ENCODE measurements at places on chromosomes 16 and 17. TPM values are rescaled to one million over a fixed set of nuclear protein-coding genes. Genes with fewer than 3 reads are reported as not detected.

GRCh38 chr16:84808826-84809225 lies 11.0 kb upstream of the CRISPLD2 start:
- DNase-seq = no peak

DNA sequence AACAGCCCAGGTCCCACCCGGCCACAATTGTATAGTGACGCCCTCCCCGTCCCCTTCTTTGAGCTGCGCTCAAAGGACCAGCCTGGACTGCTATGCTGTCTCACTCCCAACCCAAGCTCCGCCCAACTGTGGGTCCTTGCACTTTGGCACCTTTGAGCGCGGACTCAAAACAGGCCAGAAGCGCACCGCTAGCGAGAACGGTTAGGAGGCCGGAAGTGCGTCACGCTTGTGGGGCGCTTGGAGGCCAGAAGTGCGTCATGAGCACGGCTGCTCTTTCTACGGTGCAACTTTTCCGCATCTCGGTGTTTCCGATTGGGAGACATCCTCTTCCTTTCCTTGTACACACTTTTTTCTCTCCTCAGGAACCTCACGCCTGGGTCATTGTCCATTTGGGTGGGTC lies at the start of gene ZNF19:
TSS of gene ZNF19 (minus strand) at position 203 of the 400 bp plus-strand sequence. CDS start 7,210 bp downstream, outside the sequence.
- DNase-seq = no peak

GRCh38 chr16:48433850-48434530 lies 48.8 kb upstream of the SIAH1 start:
- DNase-seq = no peak

DNA sequence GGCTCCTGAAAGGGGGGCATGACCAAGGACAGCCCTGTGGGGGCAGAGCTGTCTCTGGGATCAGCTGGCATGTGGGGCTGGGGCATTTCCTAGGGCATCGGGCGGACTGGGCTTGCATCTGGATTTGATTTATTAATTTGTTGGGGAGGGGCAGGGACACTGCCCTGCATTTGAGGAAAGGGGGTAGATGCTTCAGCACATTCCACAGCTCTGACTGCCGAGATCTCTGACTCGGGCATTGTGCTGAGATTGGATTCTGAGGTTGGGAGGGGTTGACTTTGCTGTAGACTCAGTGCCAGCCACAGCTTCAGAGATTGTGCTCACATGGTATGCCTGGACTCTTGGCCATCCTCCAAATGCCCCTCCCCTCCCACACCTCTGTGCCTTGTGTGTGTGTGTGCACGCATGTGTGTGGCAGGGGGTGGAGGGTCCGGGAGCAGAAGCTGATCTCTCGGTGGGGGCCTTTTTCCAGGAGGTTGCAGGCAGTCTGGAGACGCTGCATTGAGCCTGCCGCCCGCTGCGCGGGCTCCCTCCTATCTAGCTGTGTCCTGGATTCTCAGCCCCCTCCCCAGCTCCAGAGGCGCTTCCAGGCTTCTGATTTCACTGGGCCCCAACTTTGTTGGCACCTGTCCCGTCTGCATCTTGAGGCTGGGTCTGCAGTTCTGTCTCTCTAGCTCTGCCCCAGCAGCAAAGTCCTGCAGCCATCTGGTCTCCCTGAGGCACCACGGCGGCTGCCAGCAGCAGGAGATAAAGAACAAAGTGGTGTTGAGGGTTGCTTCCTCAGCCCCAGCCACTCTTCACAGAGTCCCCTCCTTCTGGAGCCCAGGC lies 14.9 kb downstream of the IGFBP4 start:
- no peak for DNase-seq

The AKAP1 gene
- 46.9 TPM for polyA plus RNA-seq
